ENCODE measurements at places on chromosomes 5 and 9.

DNA sequence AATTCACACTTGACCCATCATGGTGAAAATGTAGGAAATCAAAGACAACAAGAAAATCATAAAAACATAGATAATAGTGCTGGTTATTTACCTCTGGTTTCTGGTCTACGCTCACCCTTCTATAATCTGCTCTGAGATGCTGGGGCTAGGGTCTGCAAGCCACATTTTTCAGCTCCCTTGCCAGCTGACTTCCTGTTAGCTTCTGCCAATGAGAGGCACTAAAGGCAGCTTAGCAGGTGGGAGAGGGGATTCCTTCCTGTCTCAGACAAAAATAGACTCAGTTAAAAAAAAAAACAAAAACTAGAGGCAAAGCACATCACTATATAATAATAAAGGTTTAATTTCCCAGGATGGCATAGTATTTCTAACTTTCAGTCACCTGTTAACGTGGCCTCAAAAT lies 20.2 kb upstream of the N4BP3 start:
- DNase-seq = no peak

GRCh38 chr9:114159691-114160090 lies 4.4 kb downstream of the COL27A1 start:
- no peak for DNase-seq

- no peak for DNase-seq
These were observed 27.1 kb upstream of the PTGER4 start for GRCh38 chr5:40652441-40653220.

DNA sequence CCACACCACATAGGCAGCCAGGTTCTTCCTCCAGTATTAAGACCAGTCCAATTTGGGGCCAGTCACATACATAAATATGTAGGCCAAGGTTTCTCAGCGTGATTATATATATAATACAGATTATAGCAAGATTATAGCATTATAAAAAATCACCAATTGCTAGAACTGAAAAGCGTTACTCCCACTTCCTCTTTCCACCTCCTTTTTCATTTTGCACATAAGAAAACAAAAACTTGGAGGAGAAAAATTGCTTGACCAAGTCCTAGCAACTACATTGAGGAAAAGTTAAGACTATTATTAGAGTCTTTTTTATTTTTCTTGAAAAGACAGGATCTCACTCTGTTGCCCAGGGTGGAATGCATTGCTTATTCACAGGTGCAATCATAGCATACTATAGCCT lies 262.7 kb upstream of the KCNN2 start:
- no peak for DNase-seq

- peak; percentile 81 for DNase-seq
These were observed 6.9 kb upstream of the SLC12A7 start for GRCh38 chr5:1118738-1119137.

- no peak for DNase-seq
These were observed 536 bp upstream of the COMMD10 start for GRCh38 chr5:116084287-116084691.

- no peak for DNase-seq
These were observed 8.7 kb upstream of the SH3PXD2B start for GRCh38 chr5:172463031-172463430.

- DNase-seq = no peak
These were observed 47.5 kb downstream of the UBE2QL1 start for GRCh38 chr5:6496207-6496584.

- no peak for DNase-seq
These were observed 29.6 kb downstream of the ANKDD1B start for GRCh38 chr5:75640826-75641225.

- no peak for DNase-seq
These were observed 136.5 kb downstream of the EFNA5 start for GRCh38 chr5:107533910-107534876.

GRCh38 chr9:21592063-21592338 lies 109.9 kb upstream of the IFNE start:
- no peak for DNase-seq

GRCh38 chr9:130825351-130825651 lies 9.8 kb upstream of the ABL1 start:
- no peak for DNase-seq

- peak; percentile 41 for DNase-seq
These were observed 81.4 kb upstream of the DAB2 start for GRCh38 chr5:39506211-39506610.

DNA sequence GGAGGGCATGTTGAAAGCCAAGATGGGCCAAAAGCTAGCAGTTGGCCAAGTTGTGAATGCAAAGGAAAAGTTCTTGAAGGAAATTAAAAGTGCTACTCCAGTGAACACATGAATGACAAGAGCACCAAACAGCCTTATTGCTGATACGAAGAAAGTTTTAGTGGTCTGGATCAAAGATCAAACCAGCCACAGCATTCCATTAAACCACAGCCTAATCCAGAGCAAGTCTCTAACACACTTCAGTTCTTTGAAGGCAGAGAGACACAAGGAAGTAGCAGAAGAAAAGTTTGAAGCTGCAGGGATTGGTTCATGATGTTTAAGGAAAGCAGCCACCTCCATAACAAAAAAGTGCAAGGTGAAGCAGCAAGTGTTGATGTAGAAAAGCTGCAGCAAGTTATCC lies 71.6 kb downstream of the ERCC6L2 start:
- no peak for DNase-seq

GRCh38 chr5:180825768-180826525 lies 23.3 kb upstream of the MGAT1 start:
- DNase-seq = no peak

DNA sequence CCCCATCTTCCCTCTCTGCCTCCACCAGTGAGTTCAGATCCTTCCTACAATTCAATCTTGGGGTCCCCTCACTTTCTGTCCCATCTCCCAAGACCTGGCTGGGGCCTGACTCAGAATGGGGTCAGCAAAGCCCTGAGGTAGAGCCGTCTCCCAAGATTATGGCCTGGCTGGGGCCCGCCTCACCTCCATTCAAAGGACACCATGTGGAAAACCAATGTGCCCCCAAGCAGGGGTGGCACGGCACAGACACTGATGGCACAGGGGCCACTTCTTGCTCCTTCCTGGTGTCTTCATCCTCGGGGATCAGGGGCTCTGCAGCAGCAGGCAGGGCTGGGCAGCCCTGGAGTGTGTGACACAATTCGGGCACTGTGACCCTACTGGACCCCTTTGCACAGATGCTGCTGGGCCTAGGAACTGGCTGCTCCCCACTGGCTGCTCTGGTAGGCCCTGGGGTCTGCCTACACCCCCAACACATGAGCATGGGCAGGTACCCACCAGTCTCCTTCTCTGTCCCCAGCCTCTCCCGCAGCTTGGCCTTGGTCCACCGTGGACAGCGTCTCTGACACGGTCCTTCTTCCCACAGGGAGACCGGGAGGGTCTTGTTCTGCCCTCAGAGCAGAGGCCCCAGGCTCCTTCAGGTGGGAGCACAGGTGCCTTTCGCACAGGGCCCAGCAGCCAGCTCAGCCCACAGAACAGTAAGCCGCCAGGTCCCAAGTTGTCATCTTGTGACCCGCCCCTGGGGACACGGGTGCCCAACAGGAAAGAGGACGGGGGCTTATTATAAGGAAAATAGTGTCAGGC lies 89.5 kb downstream of the ADAMTS2 start:
- no peak for DNase-seq

- DNase-seq = no peak
These were observed 129.4 kb upstream of the OR13F1 start for GRCh38 chr9:104374711-104375110.

DNA sequence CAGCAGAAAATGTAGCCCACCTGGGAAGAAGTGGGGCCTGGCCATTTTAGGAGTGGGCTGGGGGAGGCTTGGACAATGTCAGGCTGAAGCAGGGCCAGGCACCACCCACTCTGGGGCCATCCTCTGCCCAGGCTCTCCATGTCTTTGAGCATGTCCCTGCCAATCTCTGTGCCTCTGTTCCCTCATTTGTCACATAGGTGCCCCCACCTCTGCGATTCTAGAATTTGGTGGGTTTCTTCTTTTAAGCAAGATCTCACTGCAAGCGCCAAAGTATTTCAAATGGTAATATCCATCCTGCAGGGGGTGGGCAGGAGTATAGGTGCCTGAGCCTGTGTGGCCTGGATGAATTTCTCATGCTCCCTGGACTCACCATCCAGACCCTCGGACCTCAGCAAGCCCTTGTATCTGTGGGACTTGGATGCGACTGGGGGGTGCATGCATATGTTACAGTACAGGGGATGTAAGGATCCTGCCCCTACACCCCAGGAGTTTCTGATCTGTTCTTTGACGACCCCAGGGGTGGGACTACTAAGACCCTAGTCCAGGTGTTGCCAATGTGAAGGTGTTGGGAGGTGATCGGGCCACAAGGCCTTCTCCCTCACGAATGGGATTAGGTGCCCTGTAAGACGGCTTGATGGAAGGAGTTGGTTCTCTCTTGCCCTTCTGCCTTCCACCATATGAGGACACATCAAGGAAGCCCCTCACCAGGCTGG lies 4.3 kb downstream of the CD74 start:
- DNase-seq = no peak

GRCh38 chr5:82561797-82562196 lies 283.6 kb upstream of the RPS23 start:
- no peak for DNase-seq

- DNase-seq = peak; percentile 81
These were observed at the start of gene MPDZ for GRCh38 chr9:13279284-13280141. Gene MPDZ, minus strand, starts transcription at chr9:13279692. Its CDS starts 29,377 bp downstream, at chr9:13250315.

- DNase-seq = no peak
These were observed 93.2 kb upstream of the ACTBL2 start for GRCh38 chr5:57575839-57576238.

DNA sequence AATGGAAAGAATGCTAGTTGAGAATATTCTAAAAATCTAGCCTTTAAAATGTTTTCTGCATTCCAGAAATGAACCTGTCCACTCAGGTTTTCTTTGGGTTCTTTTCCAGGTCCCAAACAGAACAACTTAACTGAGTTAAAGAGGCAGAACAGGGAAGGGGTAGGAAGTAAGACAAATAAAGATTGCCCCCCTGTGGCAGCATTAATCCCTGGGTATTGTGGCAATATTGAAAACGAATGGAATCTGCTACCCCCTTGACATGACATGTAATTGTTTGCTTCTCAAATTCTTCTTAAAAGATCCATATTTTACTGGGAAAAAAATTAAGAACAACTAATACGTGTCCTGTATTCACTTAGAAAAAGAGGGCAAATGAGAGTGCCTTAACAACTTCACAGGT lies 9.3 kb upstream of the RBM22 start:
- DNase-seq = no peak

- DNase-seq = no peak
These were observed 349.1 kb downstream of the CTNND2 start for GRCh38 chr5:11555171-11555570.
